ENCODE measurements at places on chromosomes 4 and X.

DNA sequence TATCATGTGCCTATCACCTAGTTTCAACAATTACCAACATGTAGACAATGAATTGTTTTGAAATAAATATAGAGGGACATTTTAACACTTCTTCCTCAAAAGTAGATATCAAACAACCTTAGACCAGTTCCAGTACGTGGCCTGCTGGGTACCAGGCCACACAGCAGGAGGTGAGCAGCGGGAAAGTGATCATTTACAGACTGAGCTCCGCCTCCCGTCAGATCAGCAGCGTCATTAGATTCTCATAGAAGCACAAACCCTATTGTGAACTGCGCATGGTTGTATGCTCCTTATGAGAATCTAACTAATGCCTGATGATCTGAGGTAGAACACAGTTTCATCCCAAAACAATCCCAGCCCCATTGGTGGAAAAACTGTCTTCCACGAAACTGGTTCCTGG is 6.5 kb downstream of the BBS7 start:
- DNase-seq = no peak

- no peak for DNase-seq
Measured at GRCh38 chr4:185734214-185734613, 77.8 kb downstream of the SORBS2 start.

GRCh38 chr4:7333801-7334421 is 100.8 kb downstream of the PSAPL1 start:
- DNase-seq = peak; percentile 49

GRCh38 chr4:20203508-20203907 is 48.2 kb upstream of the SLIT2 start:
- DNase-seq = no peak

GRCh38 chr4:111666826-111667360 is 478.4 kb upstream of the FAM241A start:
- DNase-seq = peak; percentile 38

DNA sequence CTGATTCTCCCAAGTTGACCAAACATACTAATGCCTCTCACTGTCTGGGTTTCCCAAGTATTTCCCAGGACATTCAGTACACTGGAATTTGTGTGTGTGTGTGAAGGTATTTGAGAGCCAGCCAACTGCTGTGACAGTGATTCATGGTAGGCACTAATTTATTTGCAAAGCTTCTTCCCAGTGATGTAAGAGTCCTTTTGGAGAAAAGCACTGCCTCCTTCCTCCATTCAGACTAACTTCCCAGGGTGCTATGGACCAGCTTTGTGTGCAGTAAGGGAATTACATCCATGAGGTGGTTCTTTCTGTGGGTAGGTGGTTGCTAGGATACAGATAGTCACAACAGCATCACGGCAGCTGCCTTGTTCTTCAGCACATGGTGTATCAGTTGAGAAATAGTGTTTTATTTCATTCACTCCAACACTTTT is 8.7 kb downstream of the EGF start:
- DNase-seq = no peak

DNA sequence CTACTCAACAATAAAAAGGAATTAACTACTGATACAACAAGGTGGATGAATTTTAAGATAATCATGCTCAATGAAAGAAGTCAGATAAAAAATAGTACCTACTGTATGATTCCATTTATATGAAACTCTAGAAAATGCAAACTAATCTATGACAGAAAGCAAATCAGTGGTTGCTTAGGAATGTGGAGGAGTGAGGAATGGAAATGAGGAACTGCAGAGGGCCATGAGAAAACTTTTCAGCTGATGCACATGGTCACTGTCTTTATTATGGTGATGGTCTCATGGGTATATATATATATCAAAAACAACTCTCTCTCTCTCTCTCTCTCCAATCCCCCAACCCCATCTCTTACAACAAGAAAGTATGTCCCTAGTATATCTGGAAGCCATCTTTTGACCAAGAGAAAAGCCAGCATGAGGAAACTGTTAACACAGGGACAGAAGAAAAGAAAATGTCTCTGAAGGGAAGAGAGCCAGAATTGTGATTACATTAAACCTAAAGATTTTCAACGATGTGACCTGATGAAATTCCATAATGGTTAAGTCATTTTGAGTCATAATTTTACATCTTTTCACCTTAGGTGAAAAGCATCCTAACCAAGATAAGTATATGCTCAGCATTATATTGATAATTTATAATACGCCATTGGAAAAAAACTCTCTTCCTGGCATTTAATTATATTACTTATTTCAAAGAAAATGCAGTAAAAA is 8.5 kb upstream of the NFKB1 start:
- no peak for DNase-seq

DNA sequence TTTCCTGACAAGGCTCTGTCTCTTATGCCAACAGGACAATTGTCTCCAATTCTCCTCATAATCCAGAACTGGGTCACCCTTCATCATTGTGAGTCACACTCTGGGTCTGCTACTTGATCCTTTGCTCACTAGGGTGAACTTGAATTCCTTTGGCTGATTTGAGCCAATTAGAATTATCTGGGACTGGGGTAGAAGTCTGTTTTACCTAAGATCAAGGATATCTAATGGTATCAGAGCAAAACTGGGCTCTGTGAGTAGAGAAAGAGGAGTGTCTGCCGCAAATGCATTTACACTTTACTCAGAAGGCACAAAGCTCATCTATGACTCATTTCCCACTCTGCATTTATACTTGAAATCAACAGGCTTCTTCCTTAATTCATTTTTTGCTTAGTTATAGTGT is 72.6 kb downstream of the PITX2 start:
- no peak for DNase-seq

DNA sequence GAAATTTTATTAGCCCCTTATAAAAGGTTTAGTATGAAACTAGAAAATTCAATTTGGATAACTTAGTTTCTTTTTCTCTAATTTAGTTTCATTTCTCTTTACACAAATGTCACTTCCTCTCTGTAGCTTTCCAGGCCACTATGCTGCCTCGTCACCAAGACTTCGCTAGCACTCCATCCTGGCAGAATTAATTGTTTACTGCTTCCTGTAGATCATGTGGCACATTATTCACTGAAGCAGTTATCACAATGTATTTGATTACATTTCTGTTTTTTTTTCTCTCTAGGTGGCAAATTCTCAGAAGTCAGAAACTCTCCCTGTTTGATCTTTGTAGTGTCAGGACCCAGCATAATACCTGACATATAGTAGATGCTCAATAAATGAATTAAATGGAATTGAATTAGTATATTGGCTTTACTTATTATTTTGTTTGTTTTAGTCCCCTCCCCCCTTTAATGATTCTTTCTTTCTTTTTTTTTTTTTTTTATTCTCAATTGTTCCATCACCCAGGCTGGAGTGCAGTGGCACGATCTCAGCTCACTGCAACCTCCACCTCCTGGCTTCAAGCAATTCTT is 9.3 kb upstream of the SAT1 start:
- DNase-seq = no peak

DNA sequence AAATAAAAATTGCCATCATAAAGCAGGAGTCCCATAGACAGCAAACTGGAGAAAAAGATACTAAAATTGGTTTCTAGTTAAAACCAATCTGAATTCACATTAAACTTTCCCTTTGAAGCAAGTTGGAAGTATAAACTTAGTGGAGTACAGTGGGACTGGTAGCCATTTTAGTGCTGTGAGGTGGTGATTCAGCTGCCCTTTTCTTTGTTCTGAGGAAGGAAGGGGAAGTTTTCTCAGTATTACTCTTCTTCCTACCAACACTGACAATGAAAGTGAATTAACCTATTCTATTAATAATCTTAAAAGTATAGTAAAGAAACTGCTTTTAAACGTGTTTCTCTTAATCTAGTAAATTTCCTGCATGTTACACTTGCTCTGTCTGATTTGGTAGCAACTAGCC is 36.7 kb downstream of the SLC9A6 start:
- no peak for DNase-seq

DNA sequence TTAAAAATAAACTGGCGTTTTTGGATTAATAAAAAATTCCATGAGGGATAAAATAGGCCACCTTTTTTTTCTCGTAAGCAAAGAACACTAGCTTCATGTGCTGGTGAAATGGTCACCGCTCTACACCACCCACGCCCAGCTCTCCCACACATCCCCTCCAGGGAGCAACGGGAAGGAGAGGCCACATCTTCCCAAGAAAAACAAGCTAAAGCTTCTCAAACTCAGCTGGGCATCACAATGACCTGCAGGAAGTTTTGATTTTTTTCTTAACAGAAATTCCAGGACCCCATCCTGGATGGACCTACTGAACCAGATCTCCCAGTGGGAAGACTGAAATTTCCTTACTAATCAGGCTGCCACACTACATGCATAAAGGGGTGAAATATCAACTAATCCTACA is 9.8 kb downstream of the TSPAN5 start:
- DNase-seq = no peak

GRCh38 chrX:38008658-38009057 is 2.3 kb downstream of the SYTL5 start:
- DNase-seq = no peak

GRCh38 chrX:19804151-19804550 is 83.2 kb downstream of the SH3KBP1 start:
- no peak for DNase-seq

DNA sequence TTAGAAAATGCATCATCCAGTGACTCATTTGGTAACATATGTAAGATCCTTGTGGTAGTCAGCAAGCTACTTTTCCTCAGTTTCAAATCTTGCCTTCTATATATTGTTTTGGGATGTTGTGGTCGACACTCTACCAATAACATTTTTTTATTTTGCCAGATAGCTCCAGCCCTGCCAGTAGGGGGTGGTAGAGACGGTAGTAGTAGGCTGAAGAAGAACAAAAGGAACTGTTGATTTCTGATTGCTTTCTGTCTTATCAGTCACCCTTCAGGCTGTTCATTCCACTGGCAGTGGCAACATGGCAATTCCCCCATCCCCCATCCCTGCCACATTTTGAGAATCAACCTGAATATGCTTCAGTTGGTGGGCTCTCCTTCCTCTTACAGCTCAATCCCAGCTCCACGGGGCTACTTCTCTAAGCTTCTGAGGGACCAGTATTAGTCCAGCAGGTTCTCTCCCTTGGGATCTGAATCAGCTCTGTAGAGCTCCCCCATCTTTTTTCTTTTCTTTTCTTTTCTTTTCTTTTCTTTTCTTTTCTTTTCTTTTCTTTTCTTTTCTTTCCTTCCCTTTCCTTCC is 171.5 kb upstream of the VEGFC start:
- DNase-seq = no peak

- DNase-seq = no peak
Measured at GRCh38 chr4:47315346-47315745, 148.2 kb downstream of the COMMD8 start.

DNA sequence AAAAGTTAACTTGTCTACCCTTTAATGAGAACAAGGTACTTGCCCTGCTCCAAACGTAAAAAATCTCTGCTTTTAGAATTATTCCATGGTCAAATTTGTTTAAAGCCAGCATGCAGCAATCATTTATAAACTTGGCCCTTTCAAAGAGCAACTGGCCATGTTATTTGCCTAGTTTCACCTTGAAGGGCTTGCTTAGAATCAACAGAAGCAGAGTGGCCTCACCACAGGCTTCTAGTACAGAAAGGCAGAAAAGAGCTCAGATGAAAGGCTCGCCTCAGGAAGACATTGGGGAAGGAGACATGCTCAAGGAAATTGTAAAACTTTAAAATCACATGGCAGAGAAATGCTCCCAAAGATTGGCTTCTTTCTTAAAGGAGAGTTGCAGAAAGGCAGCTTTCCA is 53.8 kb upstream of the USP26 start:
- no peak for DNase-seq

DNA sequence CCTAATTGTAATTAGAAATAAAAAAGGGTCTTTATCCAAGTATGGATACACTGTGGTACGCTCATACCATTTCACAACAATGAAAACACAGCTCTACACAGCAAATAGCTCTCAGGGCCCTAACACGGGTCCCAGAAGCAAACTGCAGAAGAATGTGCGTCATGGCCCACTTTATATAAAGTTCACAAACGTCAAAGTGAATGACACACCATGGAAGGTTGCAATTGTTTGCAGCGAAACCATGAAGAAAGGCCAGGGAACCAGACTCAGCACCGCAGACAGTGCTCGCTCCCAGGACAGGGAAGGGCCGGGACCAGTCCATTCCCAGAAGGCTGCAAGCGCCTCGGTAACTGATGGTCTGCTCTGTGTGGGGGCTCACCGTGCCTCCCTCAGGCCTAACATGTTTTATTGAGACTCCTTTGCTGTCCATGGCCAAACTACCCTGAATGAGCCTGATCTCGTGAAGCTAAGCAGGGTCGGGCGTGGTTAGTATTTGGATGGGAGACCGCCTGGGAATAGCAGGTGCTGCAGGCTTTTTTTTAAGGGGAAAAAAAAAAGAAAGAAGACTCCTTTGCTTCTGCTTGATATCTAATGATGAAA is 47.8 kb downstream of the ACOX3 start:
- no peak for DNase-seq

DNA sequence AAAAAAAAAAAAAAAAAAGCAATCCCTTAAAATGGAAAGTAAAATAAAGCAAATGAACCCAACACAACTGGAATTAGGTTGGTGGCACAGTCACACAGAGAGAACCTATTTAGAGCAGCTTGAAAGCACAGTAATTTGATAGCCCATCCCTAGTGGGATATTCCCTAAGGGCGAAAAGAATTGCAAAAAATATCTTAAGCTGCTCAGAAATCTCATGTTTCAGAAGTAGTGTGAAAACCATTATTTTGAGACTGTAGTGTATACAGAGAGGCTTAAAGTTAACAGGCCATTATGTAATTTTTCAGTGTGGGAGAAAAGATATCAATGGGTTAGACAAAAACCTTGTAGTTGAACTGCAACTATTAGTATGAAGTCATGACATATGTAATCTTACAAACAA is 40.0 kb upstream of the DHX15 start:
- DNase-seq = no peak

DNA sequence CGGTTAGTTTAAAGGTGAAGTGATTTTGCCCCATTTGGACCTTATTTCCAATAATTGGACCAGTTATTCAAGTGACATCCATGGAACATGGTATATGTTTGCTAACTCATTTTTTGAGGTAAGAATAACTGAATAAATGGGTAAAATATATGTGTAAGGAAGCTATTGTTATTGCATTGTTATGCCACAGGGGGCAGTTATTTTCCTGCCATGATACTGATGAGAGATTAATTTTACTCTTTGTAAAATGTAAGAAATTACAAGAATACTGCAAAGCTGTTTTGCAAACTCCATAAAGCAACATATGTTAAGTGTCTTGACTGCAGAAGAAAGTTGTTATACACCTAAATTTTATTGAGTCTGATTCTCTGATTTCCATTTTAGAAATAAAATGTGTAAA is 114.0 kb downstream of the IL1RAPL1 start:
- DNase-seq = no peak

- peak; percentile 50 for DNase-seq
Measured at GRCh38 chrX:1336331-1336943, at the start of gene IL3RA. TSS of gene IL3RA (plus strand) at chrX:1336785. CDS start at chrX:1341766, 4,981 bp downstream.

GRCh38 chr4:21203416-21203815 is 503.2 kb downstream of the PACRGL start:
- no peak for DNase-seq

DNA sequence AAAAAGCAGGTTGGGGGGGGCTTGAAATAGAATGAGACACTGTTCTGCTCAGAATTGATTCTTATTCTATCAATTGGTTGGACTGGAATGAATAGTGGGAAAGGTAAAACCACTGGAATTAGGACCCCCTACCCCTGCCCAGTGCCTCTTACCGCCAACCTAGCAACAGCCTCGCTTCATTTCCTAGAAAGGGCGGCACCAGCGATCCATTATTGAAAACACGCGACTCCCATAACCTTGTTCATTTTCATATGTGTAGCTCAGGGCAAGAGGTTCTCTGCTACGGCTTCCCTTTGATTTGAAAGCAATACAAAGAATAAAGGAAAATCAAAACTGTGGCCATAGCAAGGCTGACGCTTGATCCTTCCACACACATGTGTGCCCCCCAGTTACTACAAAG is 33.7 kb downstream of the IDS start:
- DNase-seq = no peak

- DNase-seq = no peak
Measured at GRCh38 chr4:2925496-2925895, 37.7 kb downstream of the NOP14 start.

Data from lung (tissue), 17 donors.